NCI-H524 treated with DMSO at 0.1 percent for 48 hours (cell line): ENCODE measurements at places on chromosomes 12 and 14.
A peak's percentile ranks its signal among the peaks of the same experiment; 100 is the strongest.

GRCh38 chr14:100037353-100037752 lies 27.9 kb upstream of the EVL start:
- no peak for DNase-seq

DNA sequence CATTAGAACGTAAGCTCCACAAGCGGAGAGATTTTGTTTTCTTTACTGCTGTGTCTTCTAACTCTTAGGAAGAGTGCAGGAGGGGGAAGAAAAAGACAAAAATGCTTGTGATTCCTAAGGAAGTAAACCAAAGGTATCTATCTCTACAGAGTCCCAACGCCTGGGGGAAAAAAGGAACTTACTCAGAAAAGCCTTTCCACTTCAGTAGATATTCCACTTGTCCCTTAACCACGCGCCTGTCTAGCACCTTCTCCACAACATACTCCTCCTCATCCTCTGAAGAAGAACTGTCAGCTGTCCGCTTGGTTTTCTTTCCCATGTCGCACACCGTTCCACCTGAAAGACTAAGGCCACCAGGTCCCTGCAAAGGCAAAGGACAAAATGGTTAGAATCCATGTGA lies 22.6 kb downstream of the CBX5 start:
- DNase-seq = no peak

DNA sequence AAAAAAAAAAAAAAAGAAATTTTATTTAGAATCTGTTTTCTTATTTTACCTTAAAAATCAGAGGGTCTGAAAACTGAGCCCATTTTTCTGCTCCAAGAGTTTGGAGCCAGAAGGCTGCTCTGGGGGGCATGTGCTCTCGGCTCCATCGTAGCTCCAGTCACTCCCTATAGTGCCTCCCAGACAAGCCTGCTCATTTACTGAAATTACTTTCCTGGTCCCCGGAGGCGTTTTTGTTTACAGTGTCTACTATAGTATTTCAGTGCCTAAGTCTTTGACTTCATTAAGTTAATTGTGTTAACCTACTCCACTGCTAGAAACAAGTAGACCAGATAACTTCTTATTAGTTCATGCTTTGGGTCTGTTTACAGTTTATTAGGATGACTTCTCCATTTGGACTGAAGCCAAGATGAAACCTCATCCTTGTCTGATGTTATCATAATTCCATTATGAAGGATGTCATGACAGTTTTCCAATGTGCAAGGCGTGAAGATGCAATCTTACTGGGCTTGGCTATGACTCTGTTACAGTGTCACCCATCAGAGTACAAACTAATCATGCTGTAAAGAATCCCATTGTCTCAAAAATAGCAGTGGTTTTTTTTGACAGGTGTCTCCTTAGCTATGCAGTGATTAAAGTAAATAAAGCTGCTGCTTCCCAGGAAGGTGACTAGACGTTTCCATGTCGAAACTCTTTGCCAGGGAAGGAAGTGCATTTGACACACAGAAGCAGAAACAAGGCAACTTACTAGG lies 182.3 kb downstream of the TMEM132C start:
- DNase-seq = no peak

DNA sequence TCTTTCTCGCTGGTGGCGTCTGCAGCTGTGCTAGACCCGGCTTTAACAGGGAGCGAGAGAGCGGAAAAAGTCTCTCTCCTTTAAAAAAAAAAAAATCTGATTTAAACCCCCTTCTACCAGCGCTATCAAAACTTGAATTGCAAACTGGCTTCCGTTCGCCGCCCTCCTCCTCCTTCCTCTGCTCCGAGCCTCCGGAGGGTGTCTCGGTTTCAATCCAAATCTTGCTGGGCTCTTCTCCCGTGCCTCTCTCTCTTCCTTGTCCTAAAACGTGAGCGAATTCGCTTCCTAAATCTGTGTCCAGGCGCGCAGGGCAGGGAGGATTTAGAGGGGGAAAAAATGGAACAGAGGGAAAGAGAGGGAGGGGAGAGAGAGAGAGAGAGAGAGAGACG lies 272 bp downstream of the TBX3 start:
- no peak for DNase-seq

DNA sequence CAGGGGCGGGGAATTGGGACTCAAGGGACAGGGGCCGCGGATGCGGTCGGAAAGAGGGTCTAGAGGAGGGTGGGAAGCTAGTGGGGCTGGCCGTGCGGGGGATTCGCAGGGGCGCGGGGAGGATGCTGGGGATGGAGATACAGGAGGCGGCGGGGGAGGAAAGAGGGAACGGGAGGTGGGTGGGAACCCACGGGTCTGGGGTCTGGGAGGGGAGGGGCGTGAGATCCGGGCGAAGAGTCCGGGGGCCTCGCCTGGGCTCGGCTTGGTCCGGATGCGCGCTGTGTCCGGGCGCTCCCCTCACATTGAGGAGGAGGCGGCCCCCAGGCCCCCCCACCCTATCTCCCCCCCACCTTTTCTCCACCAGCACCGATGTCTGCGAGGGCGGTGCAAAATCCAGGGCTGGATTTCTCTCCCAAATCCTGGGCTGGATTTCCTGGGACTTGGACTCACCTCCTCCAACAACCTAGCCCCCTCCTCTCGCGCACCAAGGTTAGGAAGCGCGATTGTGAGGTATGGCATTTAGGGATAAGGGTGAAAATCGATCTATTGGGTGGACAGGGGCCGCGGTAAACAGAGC lies at the start of gene AGAP2:
Gene AGAP2, minus strand, starts transcription at position 82 of the 577 bp plus-strand sequence. CDS start 496 bp downstream, outside the sequence.
- DNase-seq = no peak

- no peak for DNase-seq
These were observed 2.5 kb downstream of the LGALS3 start for GRCh38 chr14:55131370-55132137.

GRCh38 chr12:92513231-92513730 lies 189.5 kb upstream of the PLEKHG7 start:
- DNase-seq = no peak

DNA sequence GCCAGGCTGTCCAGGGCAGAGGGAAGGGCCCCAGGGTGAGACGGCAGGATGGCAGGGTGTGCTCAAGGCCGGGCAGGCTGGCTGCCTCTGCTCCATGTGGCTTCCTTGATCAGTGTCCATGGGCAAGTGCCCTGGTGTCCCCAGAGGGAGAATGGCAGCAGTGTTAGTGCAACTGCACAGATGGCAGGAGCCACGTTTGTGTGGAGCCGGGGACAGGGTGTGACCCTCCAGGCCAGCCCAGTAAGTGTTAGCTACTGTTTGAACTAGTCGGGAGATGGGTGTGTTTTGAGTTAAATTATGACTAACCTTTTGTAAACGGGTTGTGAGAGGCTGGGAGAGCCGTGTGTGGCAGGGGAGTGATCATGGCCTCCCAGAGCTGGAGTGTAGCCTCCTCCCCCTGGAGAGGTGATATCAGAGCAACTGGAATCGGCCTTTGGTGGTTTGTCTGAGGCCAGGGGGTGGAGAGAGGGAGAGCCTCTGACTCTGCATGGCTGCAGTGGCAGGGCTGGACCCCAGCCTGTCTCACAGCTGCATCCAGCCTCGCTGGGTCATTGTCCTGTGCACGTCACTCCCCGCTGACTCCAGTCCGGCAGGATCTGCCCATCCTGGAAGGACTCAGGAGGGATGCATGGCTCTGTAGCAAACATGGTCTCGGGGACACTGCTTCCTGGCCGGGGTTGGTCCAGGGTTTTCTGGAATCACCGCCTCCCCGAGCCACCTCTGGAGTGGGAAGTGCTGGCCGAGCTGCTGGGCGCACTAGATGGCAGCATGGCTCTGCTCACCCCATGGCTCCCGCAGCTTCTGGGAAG lies 27.8 kb downstream of the AACS start:
- no peak for DNase-seq

- no peak for DNase-seq
These were observed 218.8 kb upstream of the TMPO start for GRCh38 chr12:98296462-98297079.

GRCh38 chr12:122406701-122407164 lies 15.7 kb downstream of the CLIP1 start:
- no peak for DNase-seq

DNA sequence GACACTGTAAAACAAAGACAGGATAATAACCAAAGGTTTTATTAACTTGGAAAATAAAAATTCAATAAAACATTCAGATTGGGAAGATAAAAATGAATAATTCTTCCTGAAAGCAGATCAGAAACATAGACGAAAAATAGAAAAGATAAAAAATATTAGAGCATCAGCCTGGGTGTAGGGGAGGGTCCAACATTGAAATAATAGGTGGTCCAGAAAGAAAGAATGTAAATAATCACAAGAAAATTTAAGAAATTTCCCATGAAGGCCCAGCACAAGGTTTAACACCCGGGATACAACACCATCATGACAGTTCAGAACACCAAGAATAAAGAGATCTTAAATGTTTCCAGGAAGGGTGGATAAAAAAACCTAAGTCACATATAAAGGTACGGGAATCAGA lies 31.1 kb upstream of the DICER1 start:
- no peak for DNase-seq

- DNase-seq = no peak
These were observed 96.8 kb downstream of the PPHLN1 start for GRCh38 chr12:42422785-42423184.

GRCh38 chr14:75158843-75159614 lies 17.4 kb downstream of the TMED10 start:
- DNase-seq = no peak

DNA sequence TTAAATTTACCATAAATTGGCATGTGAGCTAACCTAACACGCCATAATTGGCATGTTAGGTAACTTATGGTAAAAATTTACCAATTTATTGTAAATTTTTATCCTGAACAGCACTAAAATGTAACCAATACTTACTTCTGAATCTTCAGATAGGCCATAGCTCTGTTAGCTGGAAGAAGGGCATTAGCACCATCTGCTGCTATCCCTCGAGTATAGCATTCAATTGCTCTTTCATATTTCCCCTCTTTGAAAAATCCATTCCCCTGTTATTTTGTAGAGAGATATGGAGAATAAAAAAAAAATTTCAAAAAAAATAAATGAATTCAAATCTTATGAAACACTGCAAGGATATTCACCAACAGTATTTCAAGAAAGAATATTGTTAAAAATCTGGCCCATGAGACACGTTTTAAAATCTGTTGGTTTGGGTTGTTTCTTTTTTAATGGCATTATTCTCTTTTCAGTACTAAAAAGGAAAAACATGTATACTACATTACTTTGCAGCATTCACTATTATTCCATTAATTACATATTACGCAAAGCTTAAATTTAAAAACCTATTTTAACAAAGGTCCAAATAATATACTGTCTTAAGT lies 19.1 kb downstream of the RPAP3 start:
- no peak for DNase-seq

DNA sequence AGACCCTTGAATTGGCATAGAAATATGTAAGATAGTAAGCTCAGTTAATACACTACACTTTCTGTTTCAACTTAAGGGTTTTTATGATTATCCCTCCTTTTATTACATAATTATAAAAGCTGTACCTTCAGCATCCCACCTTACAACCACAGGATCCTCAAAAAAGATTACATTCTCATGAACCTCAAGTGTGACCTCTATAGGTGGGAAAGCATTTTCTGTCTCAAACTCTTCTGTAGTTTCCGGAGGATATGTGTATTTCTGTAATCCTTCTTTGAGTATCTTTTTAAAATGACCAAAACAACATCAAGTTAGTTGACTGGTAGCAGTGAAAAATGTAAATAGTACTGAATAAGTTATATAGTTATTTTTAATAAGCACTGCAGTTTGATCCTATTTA lies 75.9 kb downstream of the DNAI7 start:
- DNase-seq = no peak

- no peak for DNase-seq
These were observed 1.4 kb upstream of the AP4S1 start for GRCh38 chr14:31024010-31024480.

GRCh38 chr14:61694830-61695694 lies at the start of gene HIF1A:
Gene HIF1A (plus strand): TSS chr14:61695513. CDS start chr14:61695805, 292 bp downstream.
- DNase-seq = peak; percentile 94

- DNase-seq = no peak
These were observed 83.9 kb downstream of the FUT8 start for GRCh38 chr14:65496178-65496993.

- no peak for DNase-seq
These were observed 397.3 kb downstream of the MED13L start for GRCh38 chr12:115880238-115880637.

DNA sequence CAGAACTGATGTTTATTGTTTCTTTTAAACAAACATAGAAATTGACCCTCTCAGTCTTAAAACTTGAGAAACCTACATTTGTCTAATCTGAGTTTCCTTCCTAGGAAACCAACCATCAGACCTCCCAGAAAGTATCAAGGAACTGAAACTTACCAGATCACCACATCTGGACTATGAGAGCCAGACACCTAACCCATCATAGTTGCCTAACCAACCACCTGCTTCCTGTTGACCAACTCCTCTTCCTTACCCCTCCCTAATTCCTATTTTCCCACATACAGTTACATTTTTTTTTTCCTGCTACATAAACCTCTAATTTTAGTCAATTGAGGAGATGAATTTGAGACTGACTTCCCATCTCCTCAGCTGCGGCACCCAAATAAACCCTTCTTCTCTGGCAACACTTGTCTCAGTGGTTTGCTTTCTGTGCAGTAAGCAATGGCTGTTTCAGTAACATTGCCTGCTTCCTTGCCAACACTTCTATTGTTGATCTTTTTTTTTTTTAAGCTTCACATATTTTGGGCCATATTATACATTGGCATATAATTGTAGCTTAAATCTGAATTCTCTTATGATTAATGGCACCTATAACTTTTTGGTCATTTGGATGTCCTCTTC lies 34.3 kb downstream of the KLRD1 start:
- no peak for DNase-seq

- DNase-seq = no peak
These were observed 70.0 kb upstream of the SRSF5 start for GRCh38 chr14:69696633-69697557.

DNA sequence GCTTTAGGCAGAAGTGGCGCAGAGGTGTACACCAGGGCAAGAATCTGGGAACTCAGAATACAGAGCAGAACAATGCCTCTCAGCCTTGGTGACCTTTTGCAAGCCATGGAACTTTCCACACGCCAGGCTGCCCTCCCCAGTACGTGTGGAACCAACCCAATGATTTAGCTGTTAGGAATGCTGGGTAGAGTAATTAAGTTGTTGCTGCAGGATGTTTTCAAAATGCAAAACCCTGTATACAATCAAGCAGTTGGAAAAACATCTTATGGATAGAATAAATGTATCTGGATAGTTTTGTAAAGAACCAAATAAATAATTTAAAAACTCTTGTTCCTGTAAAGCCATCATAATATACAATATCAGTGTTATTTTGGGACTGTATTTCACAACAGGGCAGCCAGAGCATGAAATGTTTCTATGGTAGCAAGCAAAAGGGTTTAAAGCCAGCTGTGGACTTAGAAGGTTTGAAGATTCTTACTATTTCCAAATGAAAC lies 19.4 kb downstream of the PPP1R36 start:
- no peak for DNase-seq

GRCh38 chr12:94792693-94793092 lies 142.3 kb upstream of the TMCC3 start:
- DNase-seq = no peak

DNA sequence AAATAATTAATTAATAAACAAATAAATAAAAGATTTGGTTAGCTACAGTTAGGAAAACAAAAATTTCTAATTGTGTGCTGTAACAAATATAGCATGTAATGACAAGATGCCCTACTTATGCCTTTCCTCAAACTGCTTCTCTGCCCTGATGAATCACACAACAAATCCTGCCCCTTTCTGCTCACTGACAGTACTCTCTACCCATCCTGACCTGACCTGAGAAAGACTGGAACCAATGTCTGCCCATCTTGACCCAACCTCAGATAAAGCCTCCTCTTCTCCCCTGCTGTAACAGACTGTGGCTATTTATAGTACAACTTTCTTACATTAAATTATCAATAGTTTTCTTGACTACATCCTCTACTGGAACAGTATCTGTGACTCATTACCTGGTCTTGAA lies 43.7 kb downstream of the PPP1R13B start:
- no peak for DNase-seq

- DNase-seq = no peak
These were observed 7.4 kb upstream of the GAPDH start for GRCh38 chr12:6526766-6527525.
